Osteocyte (in vitro differentiated cells): ENCODE measurements at places on chromosomes 2 and 18. TPM values are rescaled to one million over a fixed set of nuclear protein-coding genes. Genes with fewer than 3 reads are reported as not detected.

- H3K27ac ChIP-seq = no peak overlapping the region
- H3K4me3 ChIP-seq = no peak overlapping the region
- no peaks in the 10 kb centered on the region for H3K36me3 ChIP-seq
These were observed 75.5 kb upstream of the KLF7 start for GRCh38 chr2:207241198-207241597.

GRCh38 chr18:79496978-79497637 lies 101.4 kb downstream of the NFATC1 start:
- peak overlapping the region; percentile 77 for H3K27ac ChIP-seq
- peaks cover 25% of the 10 kb centered on the region for H3K4me1 ChIP-seq
- no peaks in the 10 kb centered on the region for H3K27me3 ChIP-seq
- H3K4me3 ChIP-seq = peak overlapping the region; percentile 1
- peak; percentile 85 for DNase-seq
- peaks cover 10% of the 10 kb centered on the region for H3K36me3 ChIP-seq

GRCh38 chr2:25373269-25373981 lies 31.7 kb upstream of the DNMT3A start:
- H3K4me3 ChIP-seq = no peak overlapping the region
- H3K27me3 ChIP-seq = no peaks in the 10 kb centered on the region
- H3K36me3 ChIP-seq = no peaks in the 10 kb centered on the region
- no peak overlapping the region for H3K27ac ChIP-seq

- H3K27ac ChIP-seq = no peak overlapping the region
- H3K27me3 ChIP-seq = no peaks in the 10 kb centered on the region
- DNase-seq = no peak
- H3K36me3 ChIP-seq = peaks cover 9% of the 10 kb centered on the region
These were observed 25.1 kb downstream of the BAZ2B start for GRCh38 chr2:159591221-159591620.

ALPG gene
- total RNA-seq = not detected in 2 replicates

DDX1 gene
- 85.6 and 90.7 TPM in 2 replicates for total RNA-seq

DNA sequence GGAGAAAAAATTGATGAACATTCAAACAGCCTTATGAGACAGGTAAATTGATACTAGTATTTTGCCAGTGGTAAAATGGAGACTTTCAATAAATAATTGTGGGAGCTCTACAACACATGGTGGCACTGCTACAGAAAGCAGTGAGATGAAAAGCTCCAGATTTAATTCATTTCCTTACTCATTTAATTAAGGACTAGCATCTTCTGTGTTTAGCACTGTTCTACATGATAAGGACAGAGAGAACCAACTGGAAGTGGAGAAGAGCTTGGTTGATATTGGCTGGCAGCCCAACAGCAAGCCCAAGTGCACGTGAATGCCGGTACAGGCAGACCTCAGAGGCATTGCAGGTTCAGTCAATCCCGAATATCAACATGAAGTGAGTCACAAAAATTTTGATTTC lies 470.4 kb upstream of the MYT1L start:
- no peak overlapping the region for H3K4me3 ChIP-seq
- H3K27ac ChIP-seq = no peak overlapping the region
- no peaks in the 10 kb centered on the region for H3K4me1 ChIP-seq
- no peak for DNase-seq
- H3K36me3 ChIP-seq = no peaks in the 10 kb centered on the region
- H3K27me3 ChIP-seq = no peaks in the 10 kb centered on the region

DNA sequence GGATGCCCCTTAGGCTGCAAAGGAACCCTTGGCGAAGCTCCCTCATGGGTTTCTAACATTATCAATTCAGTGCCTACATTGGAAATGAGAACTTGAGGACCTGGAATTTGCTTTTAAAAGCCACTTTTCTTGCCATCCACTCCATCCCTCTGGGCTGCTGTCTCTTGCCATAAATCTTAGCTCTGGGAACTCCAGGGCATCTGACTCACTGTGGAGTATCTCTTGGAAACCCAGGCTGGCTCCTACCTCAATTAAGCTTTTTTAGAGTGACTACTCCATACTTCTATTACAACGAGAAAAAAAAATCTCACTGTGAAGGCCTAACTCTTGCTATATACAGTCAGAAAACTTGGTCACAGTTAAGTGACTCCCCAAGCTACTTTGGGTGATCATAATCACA lies 227.2 kb upstream of the SETBP1 start:
- H3K4me3 ChIP-seq = no peak overlapping the region
- peaks cover 7% of the 10 kb centered on the region for H3K4me1 ChIP-seq
- DNase-seq = no peak

DNA sequence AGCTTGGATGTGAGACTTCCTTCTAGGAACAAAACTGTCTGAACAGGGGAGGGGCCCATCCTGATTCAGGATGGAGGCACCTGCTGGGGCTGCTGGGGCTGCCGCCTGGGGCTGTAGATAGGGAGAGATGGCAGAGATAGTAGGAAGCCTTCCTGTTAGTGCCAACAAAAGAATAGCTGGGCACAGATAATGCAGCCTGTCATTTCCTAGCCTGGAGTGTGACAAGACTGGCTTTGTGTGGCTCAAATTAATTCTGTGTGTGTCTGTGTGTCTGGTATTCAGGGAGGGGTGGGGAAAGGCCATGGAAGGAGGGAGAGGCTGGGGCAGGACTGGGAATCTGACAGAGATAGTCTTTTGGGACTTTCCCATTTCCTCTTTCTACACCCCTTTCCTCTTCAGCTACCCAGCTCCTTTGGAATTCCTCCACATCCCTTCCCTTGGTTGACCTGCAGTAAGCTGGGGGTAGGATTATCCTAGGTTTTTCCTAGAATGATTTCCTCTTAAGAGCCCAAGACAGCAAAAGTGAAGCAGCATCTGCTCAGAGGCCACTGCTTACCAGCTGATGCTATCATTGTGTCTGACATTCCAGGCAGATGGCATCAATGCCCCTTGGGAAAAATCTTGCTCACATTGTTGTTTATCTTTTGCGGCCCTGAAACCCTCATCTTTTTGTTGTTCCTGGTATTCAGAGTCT lies 144.9 kb upstream of the LHCGR start:
- H3K4me1 ChIP-seq = peaks cover 21% of the 10 kb centered on the region
- H3K27me3 ChIP-seq = no peaks in the 10 kb centered on the region
- DNase-seq = no peak
- no peak overlapping the region for H3K4me3 ChIP-seq

DNA sequence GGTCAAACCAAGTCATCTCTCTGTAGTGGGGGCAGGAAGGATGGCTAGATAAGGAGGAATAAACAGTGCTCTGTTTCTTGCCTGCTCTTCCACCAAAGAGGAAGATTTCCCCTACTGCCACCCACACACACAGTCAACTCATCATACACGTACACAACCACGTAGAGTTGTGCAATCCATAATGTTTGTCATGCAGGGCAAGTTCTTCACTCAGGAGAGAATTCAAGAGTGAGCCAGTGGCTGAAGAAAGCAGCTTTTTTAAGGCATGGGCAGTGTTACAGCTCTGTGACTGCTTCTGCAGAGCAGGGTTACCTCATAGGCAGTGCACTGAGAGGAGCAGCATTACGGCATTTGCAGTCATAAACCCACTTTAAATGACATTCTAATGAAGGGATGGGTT lies 283.0 kb downstream of the RND3 start:
- DNase-seq = no peak
- H3K27ac ChIP-seq = no peak overlapping the region
- H3K4me1 ChIP-seq = no peaks in the 10 kb centered on the region
- no peak overlapping the region for H3K4me3 ChIP-seq

MARCHF4 gene
- 1.3 TPM in 2 replicates for total RNA-seq

GRCh38 chr2:55120634-55121359 lies 70.5 kb upstream of the RTN4 start:
- H3K27me3 ChIP-seq = no peaks in the 10 kb centered on the region
- H3K4me1 ChIP-seq = peaks cover 52% of the 10 kb centered on the region
- H3K27ac ChIP-seq = peak overlapping the region; percentile 97
- no peaks in the 10 kb centered on the region for H3K36me3 ChIP-seq
- DNase-seq = peak; percentile 88
- H3K4me3 ChIP-seq = peak overlapping the region; percentile 12

GRCh38 chr2:177992992-177993391 lies 79.6 kb downstream of the PDE11A start:
- H3K27me3 ChIP-seq = peaks cover 2% of the 10 kb centered on the region
- no peak for DNase-seq
- no peaks in the 10 kb centered on the region for H3K36me3 ChIP-seq
- no peaks in the 10 kb centered on the region for H3K4me1 ChIP-seq
- H3K27ac ChIP-seq = no peak overlapping the region
- H3K4me3 ChIP-seq = no peak overlapping the region

DNA sequence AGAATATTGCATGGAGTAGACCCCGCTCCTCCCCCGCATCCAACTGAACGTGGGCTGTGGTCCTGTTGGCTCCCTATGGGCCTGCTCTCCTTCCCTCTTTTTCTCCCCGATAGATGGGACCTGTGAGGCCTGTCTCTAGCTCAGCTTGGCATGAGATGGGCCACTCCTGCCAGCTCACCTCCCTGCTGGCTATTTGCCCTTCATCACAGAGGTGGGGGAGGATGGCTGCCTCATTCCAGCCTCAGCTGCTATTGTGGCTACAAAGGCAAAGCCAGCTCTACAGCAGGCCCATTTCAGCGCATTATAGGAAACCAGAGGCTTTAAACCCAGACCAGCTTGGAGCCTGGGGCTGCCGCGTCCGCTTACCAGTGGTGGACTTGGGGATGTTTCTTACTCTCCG lies 313.9 kb downstream of the GBX2 start:
- H3K27me3 ChIP-seq = no peaks in the 10 kb centered on the region
- no peak overlapping the region for H3K27ac ChIP-seq
- no peaks in the 10 kb centered on the region for H3K36me3 ChIP-seq

- peak; percentile 36 for DNase-seq
- no peaks in the 10 kb centered on the region for H3K4me1 ChIP-seq
- no peak overlapping the region for H3K27ac ChIP-seq
- H3K36me3 ChIP-seq = peaks cover 9% of the 10 kb centered on the region
- no peak overlapping the region for H3K4me3 ChIP-seq
These were observed 32.8 kb downstream of the TMEM247 start for GRCh38 chr2:46512185-46512584.

- no peak overlapping the region for H3K4me3 ChIP-seq
- H3K4me1 ChIP-seq = peaks cover 3% of the 10 kb centered on the region
- DNase-seq = no peak
- H3K36me3 ChIP-seq = no peaks in the 10 kb centered on the region
- H3K27ac ChIP-seq = no peak overlapping the region
- no peaks in the 10 kb centered on the region for H3K27me3 ChIP-seq
These were observed 25.2 kb upstream of the FAM117B start for GRCh38 chr2:202609381-202610145.

AOX1 gene
- 0.97 and 1.7 TPM in 2 replicates for total RNA-seq

GRCh38 chr2:180516232-180516631 lies 464.2 kb upstream of the UBE2E3 start:
- no peaks in the 10 kb centered on the region for H3K27me3 ChIP-seq
- DNase-seq = no peak
- H3K36me3 ChIP-seq = no peaks in the 10 kb centered on the region
- H3K27ac ChIP-seq = no peak overlapping the region
- H3K4me1 ChIP-seq = peaks cover 12% of the 10 kb centered on the region
- no peak overlapping the region for H3K4me3 ChIP-seq

MGAT4A gene
- total RNA-seq = 0.38 TPM in 1 of 2 replicates, not detected in the other

- no peaks in the 10 kb centered on the region for H3K36me3 ChIP-seq
- H3K4me1 ChIP-seq = no peaks in the 10 kb centered on the region
- H3K27me3 ChIP-seq = no peaks in the 10 kb centered on the region
These were observed 100.5 kb downstream of the SPOPL start for GRCh38 chr2:138602166-138602460.

CCDC141 gene
- not detected in 2 replicates for total RNA-seq

TMEM18 gene
- total RNA-seq = 28.0 and 32.8 TPM in 2 replicates

DNA sequence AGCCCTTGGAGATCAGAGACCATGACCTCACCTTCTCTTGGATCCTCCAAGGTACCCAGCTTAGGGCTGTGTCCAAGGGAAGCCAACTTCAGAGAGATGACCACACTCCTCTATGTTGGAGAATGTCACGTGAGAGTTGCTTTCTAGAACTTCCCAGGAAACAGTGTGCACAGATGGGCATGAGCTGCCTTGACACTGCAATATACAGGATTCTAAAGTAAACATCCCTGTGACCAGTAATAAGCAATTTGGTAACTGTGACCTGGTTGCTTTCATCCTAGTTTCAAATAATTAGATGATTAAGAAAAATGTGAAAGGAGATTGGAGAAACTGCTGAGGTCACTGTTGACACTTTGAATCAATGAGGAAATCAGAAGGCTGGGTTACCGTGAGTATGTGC lies 181.1 kb upstream of the EPAS1 start:
- H3K36me3 ChIP-seq = peaks cover 2% of the 10 kb centered on the region
- H3K4me3 ChIP-seq = no peak overlapping the region
- peaks cover 31% of the 10 kb centered on the region for H3K4me1 ChIP-seq
- no peaks in the 10 kb centered on the region for H3K27me3 ChIP-seq

SRSF7 gene
- total RNA-seq = 100 and 103 TPM in 2 replicates

DNA sequence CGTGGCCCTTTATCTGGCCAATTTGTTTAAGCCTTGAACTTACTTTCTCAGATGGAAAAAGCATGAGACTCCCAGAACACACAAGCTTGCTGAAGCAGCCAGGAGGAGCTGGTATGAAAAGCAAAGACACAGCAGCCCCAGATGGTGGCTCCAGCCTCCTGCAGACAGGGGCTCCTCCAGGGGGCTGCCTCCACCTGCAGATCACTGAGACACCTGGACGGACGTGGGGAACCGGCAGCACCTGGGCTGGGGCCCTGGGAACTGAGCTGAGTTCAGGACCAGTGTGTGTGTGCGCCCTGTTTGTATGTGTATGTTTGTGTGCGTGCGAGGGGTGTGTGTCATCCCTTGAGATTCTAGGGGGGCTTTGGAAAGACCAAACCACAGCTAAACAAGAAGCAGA lies 8.6 kb downstream of the CYS1 start:
- H3K27me3 ChIP-seq = peaks cover 9% of the 10 kb centered on the region
- no peak overlapping the region for H3K4me3 ChIP-seq
- no peak overlapping the region for H3K27ac ChIP-seq
- DNase-seq = no peak
- peaks cover 12% of the 10 kb centered on the region for H3K36me3 ChIP-seq
- peaks cover 11% of the 10 kb centered on the region for H3K4me1 ChIP-seq

DNA sequence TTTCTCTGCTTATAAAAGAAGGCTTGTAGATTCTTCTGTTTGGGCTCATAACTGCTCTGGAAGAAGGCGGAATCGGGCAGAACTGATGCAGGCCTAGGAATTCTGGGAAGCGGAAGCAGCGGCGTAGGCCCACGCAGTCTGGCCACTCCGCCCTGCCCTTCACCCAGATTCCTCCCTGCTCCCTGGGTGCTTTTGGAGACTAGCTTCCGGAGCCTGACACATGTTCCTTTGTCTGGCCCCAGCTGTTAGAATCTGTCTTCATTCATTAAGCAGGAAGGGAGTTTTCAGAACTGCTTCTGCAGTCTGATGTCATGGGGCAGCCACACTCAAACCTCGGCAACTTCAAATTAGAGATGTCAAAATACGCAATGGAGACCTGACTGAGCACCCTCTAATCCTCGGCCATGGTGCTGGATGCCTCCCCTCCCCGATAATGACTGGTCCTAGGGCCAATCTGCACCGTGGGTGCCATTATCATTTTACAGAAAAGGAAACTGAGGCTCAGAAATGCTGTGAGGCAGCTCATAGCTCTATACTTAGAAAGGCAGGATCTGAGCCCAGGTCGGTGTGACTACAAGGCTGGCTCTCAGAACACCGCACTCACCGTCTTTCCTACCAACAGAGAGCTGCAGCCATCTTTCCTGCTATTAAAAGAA lies 275.7 kb downstream of the MYCN start:
- no peak overlapping the region for H3K27ac ChIP-seq
- no peak overlapping the region for H3K4me3 ChIP-seq
- no peaks in the 10 kb centered on the region for H3K36me3 ChIP-seq
- no peak for DNase-seq
- no peaks in the 10 kb centered on the region for H3K27me3 ChIP-seq

DLX1 gene
- total RNA-seq = 25.2 and 29.7 TPM in 2 replicates
